ENCODE measurements at places on chromosomes 6 and 20. TPM values are rescaled to one million over a fixed set of nuclear protein-coding genes. Genes with fewer than 3 reads are reported as not detected.
A peak's percentile ranks its signal among the peaks of the same experiment; 100 is the strongest.

DNA sequence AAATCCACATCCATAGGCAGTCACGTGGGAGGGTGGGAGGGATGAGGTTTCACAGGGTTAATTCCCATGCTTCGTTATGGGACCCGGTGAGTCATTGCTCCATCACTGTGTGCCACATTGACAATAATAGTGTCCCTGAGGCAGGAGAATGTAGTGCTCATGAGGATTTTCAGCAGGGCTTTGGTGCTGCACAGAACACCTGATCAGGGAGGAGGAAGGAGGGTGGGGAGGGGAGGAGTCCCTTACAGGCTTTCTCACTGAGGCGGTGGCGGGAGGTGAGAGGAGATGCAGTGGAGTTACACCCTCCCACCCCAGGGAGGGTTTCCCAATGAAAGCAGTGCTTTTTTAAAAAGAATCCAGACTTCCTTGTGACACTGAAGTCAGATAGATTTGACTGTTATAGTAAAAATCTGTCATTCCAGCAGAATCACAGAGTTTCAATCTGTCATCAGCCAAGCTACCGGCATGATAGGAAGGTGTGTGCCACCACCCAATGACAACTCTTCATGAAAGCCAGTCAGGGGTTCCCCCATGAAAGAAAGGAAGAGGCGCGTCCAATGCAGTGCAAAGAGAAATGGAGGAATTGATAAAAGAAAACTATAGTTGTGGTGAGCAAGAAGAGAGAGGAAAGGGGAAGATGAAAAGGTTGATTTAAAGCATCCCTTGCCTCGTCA lies 144.8 kb downstream of the TBC1D7 start:
- peaks cover 7% of the 10 kb centered on the region for H3K27me3 ChIP-seq
- H3K27ac ChIP-seq = no peak overlapping the region
- no peaks in the 10 kb centered on the region for H3K36me3 ChIP-seq
- H3K4me3 ChIP-seq = no peak overlapping the region
- no peak for DNase-seq

- H3K4me3 ChIP-seq = no peak overlapping the region
- H3K36me3 ChIP-seq = no peaks in the 10 kb centered on the region
- no peaks in the 10 kb centered on the region for H3K4me1 ChIP-seq
- H3K27me3 ChIP-seq = peaks cover 30% of the 10 kb centered on the region
These were observed 198.6 kb downstream of the FOXA2 start for GRCh38 chr20:22385602-22386305.

- no peak for DNase-seq
- no peaks in the 10 kb centered on the region for H3K36me3 ChIP-seq
- no peak overlapping the region for H3K27ac ChIP-seq
- H3K4me3 ChIP-seq = no peak overlapping the region
- H3K4me1 ChIP-seq = no peaks in the 10 kb centered on the region
These were observed 87.0 kb upstream of the RSPO3 start for GRCh38 chr6:127031511-127031910.

- no peak for DNase-seq
- peaks cover 4% of the 10 kb centered on the region for H3K4me1 ChIP-seq
- H3K27me3 ChIP-seq = peaks cover 99% of the 10 kb centered on the region
- no peaks in the 10 kb centered on the region for H3K36me3 ChIP-seq
- peak overlapping the region; percentile 78 for H3K27ac ChIP-seq
- H3K4me3 ChIP-seq = peak overlapping the region; percentile 68
These were observed 27.6 kb downstream of the TFAP2B start for GRCh38 chr6:50846144-50846851.

DNA sequence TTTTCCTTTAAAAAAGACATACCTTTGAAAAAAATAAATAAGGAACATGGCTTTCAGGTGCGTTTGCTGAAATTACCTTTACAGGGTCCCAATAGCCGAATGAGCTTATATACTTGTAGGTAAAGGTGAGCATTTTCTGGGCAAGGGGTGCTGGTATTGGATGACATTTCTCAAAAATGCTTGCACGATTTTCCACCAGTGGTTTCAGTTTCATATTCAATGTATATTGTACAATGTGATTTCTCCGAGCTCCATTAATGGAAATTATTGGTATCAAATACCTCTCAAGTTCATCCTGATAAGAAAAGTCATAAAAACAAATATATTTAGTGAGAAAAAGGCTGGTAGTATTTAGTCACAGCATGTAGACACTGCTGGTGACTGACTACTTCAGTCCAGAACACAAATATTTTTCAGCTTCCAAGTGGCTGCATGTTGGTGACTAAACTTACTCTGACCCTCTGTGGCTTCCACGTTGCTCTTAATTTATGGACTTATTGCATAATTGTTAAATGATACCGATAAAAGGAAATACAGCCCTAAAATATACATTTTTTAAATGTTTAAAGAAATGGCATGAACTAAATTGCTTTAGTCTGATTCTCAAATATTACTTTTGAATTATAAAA lies 32.9 kb upstream of the ZBTB24 start:
- H3K27me3 ChIP-seq = no peaks in the 10 kb centered on the region
- no peak overlapping the region for H3K4me3 ChIP-seq
- H3K27ac ChIP-seq = no peak overlapping the region
- DNase-seq = no peak
- H3K4me1 ChIP-seq = peaks cover 5% of the 10 kb centered on the region
- H3K36me3 ChIP-seq = no peaks in the 10 kb centered on the region

- no peaks in the 10 kb centered on the region for H3K27me3 ChIP-seq
- peaks cover 13% of the 10 kb centered on the region for H3K36me3 ChIP-seq
- H3K27ac ChIP-seq = peak overlapping the region; percentile 59
These were observed 41.3 kb downstream of the PANK2 start for GRCh38 chr20:3930265-3931206.

DNA sequence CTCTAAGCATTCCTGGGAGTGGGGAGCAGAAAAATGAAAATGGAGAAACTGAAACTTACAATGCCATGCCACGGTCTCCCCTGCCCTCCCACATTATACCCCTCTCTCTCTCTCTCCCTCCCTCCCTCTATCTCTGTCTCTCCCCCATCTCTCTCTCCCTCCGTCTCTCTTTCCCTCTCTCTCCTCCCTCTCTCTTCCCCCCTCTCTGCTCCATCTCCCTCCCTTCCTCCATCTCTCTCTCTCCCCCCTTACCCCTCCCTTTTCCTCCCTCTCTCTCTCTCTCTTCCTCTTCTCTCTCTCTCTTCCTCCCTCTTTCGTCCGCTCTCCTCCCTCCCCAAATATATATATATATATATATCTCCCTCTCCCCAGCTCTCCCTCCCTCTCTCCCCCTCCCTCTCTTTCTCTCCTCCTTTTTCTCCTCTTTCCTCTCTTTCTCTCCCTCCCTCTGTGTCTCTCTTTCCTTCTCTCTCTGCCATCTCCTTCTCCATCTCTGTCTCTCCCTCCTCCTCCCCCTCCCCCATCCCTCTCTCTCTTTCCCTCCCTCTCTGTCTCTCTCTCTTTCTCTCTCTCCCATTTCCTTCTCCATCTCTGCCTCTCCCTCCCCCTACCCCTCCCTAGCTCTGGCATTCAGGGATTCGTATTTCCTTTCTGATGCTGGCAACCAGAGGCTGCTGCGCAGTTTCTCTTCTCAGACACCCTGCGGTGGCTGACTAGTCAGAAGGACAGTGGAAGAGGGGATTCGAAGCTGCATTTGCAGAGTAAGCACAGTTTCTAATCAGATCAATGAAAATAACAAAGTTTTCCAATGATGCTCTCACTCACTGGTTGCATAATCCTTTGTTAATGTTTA lies 13.9 kb upstream of the VAPB start:
- no peaks in the 10 kb centered on the region for H3K27me3 ChIP-seq
- peaks cover 41% of the 10 kb centered on the region for H3K4me1 ChIP-seq
- no peak overlapping the region for H3K27ac ChIP-seq
- peak overlapping the region; percentile 3 for H3K4me3 ChIP-seq

DNA sequence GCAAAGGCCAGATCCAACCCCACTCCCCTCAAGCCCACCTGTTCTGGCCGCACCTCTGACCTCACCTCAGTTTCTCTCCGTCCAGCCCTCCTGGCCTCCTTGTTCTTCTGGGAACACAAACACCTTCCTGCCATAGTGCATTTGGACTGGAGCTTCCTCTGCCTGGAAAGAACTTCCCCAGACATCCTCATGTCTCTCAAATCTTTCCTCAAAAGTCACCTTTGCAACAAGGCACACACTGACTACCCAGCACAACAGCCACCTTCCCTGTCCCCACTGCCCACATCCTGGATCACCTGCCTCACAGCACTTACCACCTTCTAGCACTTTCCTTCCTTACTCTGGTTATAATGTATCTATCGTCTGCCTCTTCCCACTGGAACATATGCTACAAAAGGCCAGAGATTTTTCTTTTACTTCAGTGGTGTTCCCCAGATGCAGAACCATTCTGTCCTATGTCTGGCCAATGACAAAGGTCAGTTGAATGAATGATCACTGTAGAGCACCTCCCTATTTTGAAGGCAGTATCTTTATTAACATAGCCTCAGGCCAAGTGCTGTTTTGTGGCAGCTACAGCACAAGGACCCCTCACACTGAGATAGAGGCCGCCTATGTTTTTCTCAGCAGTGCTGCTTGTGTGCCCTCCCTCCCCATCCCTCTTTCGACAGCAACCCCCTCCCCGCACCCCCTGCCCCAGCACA lies 4.1 kb downstream of the HLA-B start:
- no peak overlapping the region for H3K4me3 ChIP-seq
- no peaks in the 10 kb centered on the region for H3K36me3 ChIP-seq
- no peak for DNase-seq

DNA sequence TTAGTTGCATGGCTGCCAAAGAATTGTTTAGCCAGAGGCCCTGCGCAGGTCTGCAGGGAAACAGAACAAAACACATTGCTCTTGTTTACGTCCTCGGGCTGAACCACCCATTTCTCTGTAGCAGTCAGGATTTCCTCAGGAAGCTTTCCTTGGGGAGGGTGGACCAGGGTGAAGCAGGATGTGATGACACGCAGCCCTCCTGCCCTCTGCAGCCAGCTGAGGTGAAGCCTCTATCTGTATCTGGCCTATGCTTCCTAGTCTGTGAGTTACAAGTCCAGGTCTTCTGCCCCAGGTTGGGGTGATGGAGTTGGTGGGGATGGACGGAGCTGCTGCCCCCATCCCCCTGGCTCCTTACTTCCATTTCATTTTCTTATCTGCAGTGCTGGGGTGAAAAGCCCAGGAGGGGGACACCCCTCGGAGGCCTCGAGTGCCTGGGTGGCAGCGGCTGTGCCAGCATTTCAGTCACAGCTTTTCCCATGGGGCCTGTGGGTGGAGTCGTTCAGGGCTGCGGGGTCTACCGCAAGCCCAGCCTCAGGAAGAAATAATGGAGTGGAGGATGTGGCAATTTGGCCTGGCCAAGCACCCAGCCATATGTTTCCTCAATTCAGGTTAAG lies 24.9 kb downstream of the SASH1 start:
- peaks cover 20% of the 10 kb centered on the region for H3K4me1 ChIP-seq
- DNase-seq = no peak
- no peak overlapping the region for H3K27ac ChIP-seq
- H3K4me3 ChIP-seq = no peak overlapping the region

GRCh38 chr6:131917318-131917717 lies 33.9 kb downstream of the CCN2 start:
- no peaks in the 10 kb centered on the region for H3K36me3 ChIP-seq
- no peak for DNase-seq
- H3K4me3 ChIP-seq = no peak overlapping the region
- no peak overlapping the region for H3K27ac ChIP-seq
- peaks cover 9% of the 10 kb centered on the region for H3K4me1 ChIP-seq

DNA sequence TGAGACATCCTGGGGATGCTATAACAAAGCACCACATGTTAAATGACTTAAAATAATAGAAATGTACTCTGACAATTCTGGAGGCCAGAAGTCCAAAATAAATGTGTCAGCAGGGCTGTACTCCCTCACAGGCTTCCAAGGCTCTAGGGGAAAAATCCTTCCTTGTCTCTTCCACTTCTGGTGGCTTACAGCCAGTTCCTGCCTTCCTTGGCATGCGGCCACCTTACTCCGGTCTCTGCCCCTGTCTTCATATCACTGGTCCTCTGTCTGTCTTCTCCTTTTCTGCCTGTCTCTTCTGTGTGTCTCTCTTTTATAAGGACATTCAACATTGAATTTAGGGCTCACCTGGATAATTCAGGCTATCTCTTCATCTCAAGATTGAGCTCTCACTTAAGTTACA lies 155.3 kb upstream of the SYNCRIP start:
- H3K4me3 ChIP-seq = no peak overlapping the region
- no peaks in the 10 kb centered on the region for H3K4me1 ChIP-seq
- no peaks in the 10 kb centered on the region for H3K27me3 ChIP-seq
- no peaks in the 10 kb centered on the region for H3K36me3 ChIP-seq
- DNase-seq = no peak
- no peak overlapping the region for H3K27ac ChIP-seq

GRCh38 chr6:105838171-105838570 lies 248.0 kb upstream of the PRDM1 start:
- H3K4me1 ChIP-seq = peaks cover 5% of the 10 kb centered on the region
- peaks cover 3% of the 10 kb centered on the region for H3K27me3 ChIP-seq
- H3K36me3 ChIP-seq = no peaks in the 10 kb centered on the region
- H3K4me3 ChIP-seq = no peak overlapping the region

- no peak for DNase-seq
- peaks cover 13% of the 10 kb centered on the region for H3K4me1 ChIP-seq
- no peak overlapping the region for H3K4me3 ChIP-seq
- no peak overlapping the region for H3K27ac ChIP-seq
- H3K27me3 ChIP-seq = no peaks in the 10 kb centered on the region
These were observed 95.3 kb upstream of the MAN1A1 start for GRCh38 chr6:119444642-119445557.

DNA sequence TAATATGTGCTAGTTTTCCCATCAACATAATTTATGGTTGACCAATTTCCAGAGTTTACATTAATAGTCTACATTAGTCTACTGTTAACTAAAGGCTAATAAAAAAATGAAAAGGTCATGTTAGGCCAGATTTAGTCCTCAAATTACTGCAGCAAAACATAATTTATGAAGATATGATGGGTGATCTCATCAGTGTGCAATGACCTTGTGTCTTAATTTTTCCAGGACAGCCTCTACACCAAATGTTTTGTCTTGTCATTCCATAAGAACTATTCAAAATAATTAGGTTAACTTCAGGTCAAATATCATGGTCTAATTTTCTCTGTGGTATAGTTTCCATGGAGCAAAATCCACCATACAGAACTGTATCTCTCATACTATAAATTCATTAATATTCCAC lies 234.2 kb downstream of the COL12A1 start:
- no peak overlapping the region for H3K4me3 ChIP-seq
- no peaks in the 10 kb centered on the region for H3K36me3 ChIP-seq
- no peaks in the 10 kb centered on the region for H3K27me3 ChIP-seq
- H3K4me1 ChIP-seq = no peaks in the 10 kb centered on the region

The LY6G6F gene
- not detected for total RNA-seq

The PERP gene
- total RNA-seq = 293 TPM

The VWA7 gene
- 6.4 TPM for total RNA-seq

The TPBG gene
- total RNA-seq = 168 TPM

Data from type B pancreatic cell (in vitro differentiated cells).